ENCODE measurements at places on chromosomes 3 and 15.

DNA sequence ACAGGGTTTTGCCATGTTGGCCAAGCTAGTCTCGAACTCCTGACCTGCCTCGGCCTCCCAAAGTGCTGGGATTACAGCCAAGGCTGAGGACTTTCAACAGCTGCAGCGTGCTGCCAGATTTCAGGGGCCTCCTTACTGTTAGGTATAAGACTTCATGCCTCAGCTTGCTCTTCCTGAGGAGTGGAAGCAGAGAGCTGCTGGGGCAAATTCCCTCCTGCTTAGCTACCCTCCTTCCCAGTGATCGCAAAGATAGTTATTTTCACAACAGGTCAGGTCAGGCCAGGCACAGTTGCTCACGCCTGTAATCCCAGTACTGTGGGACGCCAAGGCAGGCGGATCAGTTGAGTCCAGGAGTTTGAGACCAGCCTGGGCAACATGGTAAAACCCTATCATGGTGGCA is 2.6 kb upstream of the CPNE9 start:
- DNase-seq = no peak
- no peak overlapping the region for H3K27ac ChIP-seq
- H3K27me3 ChIP-seq = peaks cover 19% of the 10 kb centered on the region
- peaks cover 9% of the 10 kb centered on the region for H3K4me1 ChIP-seq

GRCh38 chr3:192566706-192567290 is 160.5 kb downstream of the FGF12 start:
- peaks cover 10% of the 10 kb centered on the region for H3K4me1 ChIP-seq
- no peak overlapping the region for H3K4me3 ChIP-seq
- peaks cover 22% of the 10 kb centered on the region for H3K27me3 ChIP-seq
- no peaks in the 10 kb centered on the region for H3K36me3 ChIP-seq

DNA sequence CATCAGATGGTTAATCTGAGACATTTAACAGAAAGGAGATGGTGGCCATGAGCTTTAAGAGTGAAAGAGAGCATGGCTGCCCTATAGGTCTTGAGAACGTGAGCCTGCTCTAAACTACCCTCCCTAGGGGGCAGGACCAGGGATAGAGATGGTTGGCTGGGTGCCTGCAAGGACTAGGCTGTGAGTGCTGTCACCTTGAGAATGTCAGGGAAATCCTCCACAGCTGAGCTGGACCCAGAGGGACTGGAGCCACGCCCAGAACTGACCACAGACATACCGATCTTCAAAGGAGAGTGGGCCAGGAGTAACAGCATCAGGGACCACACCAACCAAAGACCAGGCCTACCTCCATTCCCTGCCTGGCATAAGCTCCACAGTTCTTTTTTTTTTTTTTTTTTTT is 53.6 kb upstream of the UBE2E1 start:
- no peaks in the 10 kb centered on the region for H3K36me3 ChIP-seq
- H3K27me3 ChIP-seq = peaks cover 20% of the 10 kb centered on the region
- H3K4me1 ChIP-seq = peaks cover 5% of the 10 kb centered on the region
- H3K4me3 ChIP-seq = no peak overlapping the region

- H3K4me1 ChIP-seq = peaks cover 35% of the 10 kb centered on the region
- DNase-seq = no peak
- H3K27ac ChIP-seq = no peak overlapping the region
- H3K4me3 ChIP-seq = peak overlapping the region; percentile 13
- no peaks in the 10 kb centered on the region for H3K36me3 ChIP-seq
Measured at GRCh38 chr15:70435369-70435768, 328.0 kb downstream of the UACA start.

GRCh38 chr15:30903497-30904187 is at the start of gene FAN1:
Gene FAN1 (plus strand): TSS chr15:30903915. CDS start chr15:30904664, 749 bp downstream.
- no peaks in the 10 kb centered on the region for H3K27me3 ChIP-seq
- H3K27ac ChIP-seq = peak within 1 kb of the TSS; percentile 85
- peaks cover 5% of the 10 kb centered on the region for H3K36me3 ChIP-seq
- H3K4me1 ChIP-seq = peaks cover 34% of the 10 kb centered on the region
- DNase-seq = peak; percentile 82
- H3K4me3 ChIP-seq = peak within 1 kb of the TSS; percentile 100

DNA sequence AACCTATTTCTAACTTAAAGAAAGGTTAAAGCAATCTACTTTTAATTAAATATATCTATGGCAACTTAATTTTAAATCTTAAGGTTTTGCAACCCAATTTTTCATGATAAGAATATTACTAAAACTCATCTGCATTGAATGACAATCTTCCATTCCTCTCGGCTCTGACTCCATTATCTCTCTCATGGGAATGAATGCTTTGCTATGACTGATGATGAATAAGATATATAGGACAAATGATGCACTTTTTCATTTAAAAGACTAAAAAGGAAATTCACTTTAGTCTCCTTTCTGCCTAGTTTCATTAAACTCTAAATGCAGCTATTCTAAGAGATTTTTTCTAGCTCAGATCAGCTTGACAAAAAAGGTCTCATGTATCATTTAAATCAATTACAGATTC is 68.7 kb downstream of the GBE1 start:
- H3K36me3 ChIP-seq = no peaks in the 10 kb centered on the region
- peaks cover 4% of the 10 kb centered on the region for H3K4me1 ChIP-seq
- no peak for DNase-seq
- no peak overlapping the region for H3K4me3 ChIP-seq
- no peak overlapping the region for H3K27ac ChIP-seq

GRCh38 chr15:74682954-74683353 is 12.9 kb downstream of the EDC3 start:
- peaks cover 17% of the 10 kb centered on the region for H3K4me1 ChIP-seq
- H3K27me3 ChIP-seq = no peaks in the 10 kb centered on the region
- peak overlapping the region; percentile 80 for H3K27ac ChIP-seq

GRCh38 chr3:49412632-49413337 is 562 bp downstream of the TCTA start:
- peaks cover 7% of the 10 kb centered on the region for H3K36me3 ChIP-seq
- peak overlapping the region; percentile 98 for H3K4me3 ChIP-seq
- no peaks in the 10 kb centered on the region for H3K27me3 ChIP-seq
- no peak for DNase-seq

DNA sequence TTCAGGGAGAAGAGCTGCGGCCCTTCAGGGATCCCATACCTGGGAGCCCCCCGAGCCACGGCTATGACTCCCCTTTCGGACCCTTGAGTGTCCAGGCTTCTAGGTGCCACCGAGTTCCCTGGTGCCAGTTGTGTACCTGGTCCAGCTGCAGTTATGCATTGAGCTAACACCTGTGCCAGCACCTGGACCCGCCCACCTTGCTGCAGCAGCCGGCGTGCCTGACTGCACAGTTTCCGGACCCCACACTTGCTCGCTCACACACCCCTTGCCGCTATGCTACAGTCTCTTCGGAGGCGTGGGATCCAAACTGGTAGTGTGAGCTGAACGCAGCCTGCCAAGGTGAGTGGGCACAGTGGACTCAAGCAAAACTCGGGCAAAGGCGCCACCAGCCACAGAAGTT is 284.5 kb upstream of the ROBO1 start:
- H3K27me3 ChIP-seq = no peaks in the 10 kb centered on the region
- no peak for DNase-seq
- H3K27ac ChIP-seq = no peak overlapping the region
- no peaks in the 10 kb centered on the region for H3K36me3 ChIP-seq
- H3K4me1 ChIP-seq = no peaks in the 10 kb centered on the region
- no peak overlapping the region for H3K4me3 ChIP-seq

DNA sequence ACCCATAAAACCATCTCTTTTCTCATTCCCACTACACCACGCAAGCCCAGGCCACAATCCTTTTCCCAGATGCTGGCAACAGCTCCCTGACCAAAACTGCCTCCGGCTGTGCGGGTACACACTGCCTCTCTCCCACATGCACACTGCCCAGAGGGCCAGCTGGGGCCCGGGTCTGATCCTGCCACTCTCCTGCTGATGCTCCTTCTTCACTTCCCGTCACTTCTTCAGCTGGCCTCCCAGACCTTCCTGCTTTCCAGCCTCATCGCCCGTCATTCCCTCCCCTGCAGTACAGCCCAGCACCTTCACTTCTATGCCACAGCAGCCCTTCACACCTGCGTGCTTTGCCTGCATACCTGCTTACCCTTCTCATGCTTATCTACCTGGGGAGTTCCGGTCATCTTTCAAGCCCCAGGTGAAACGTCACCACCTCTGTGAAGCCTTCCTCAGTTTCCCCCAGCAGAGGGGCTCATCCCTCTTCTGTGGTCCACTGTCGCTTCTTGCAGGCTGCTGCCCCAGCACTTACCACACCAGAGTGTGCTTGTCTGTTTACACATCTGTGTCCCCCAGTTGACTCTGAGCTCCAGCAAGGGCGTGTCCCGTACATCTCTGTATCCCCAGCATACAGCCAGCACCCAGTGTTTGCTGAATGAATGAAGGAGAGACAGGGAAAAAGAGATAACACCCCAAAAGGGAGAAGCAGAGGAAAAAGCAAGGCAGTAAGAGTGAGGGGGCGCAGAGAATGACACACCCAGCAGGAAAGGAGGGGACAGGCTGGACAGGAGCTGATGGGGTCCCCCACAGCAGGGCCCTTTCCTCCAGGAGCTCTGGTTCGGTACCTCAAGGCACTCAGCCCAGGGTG is 22.2 kb downstream of the GRAMD2A start:
- no peak overlapping the region for H3K27ac ChIP-seq
- H3K36me3 ChIP-seq = no peaks in the 10 kb centered on the region
- H3K4me3 ChIP-seq = no peak overlapping the region

- H3K36me3 ChIP-seq = peaks cover 1% of the 10 kb centered on the region
- H3K4me3 ChIP-seq = no peak overlapping the region
- H3K27ac ChIP-seq = no peak overlapping the region
- no peaks in the 10 kb centered on the region for H3K27me3 ChIP-seq
- peak; percentile 28 for DNase-seq
Measured at GRCh38 chr15:39786447-39787056, 3.9 kb upstream of the FSIP1 start.

DNA sequence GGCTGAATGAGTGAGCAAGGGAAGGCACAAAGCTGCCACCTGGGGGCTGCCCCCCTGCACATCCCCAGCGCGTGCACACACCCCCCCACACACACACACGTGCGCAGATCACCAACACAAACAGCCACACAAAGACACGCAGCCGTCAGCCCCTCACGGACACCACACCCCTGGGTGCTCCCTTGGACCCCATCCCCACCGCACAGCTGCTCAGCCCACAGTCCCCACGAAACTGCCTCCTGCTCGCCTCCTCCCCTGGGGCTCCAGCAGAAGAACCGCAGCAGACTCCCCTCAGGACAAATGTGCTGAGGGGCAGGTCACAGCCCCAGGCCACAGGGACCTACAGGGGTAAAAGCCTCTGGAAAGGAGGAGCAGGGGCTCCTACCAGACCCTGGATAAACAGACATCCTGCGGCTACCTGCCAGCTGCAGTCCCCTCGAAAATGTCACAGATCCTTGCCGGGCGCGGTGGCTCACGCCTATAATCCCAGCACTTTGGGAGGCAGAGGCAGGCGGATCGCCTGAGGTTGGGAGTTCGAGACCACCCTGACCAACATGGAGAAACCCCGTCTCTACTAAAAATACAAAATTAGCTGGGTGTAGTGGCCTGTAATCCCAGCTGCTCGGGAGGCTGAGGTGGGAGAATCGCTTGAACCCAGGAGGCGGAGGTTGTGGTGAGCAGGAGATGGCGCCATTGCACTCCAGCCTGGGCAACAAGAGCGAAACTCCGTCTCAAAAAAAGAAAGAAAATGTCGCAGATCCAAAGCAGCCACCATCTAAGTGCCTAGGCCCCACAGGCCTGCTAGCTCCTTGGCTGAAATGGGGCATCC is 6.5 kb downstream of the TWF2 start:
- peak overlapping the region; percentile 8 for H3K4me3 ChIP-seq
- peaks cover 58% of the 10 kb centered on the region for H3K4me1 ChIP-seq
- peak; percentile 46 for DNase-seq
- H3K36me3 ChIP-seq = peaks cover 18% of the 10 kb centered on the region
- H3K27me3 ChIP-seq = no peaks in the 10 kb centered on the region

- no peak overlapping the region for H3K27ac ChIP-seq
- DNase-seq = no peak
- H3K27me3 ChIP-seq = peaks cover 56% of the 10 kb centered on the region
- H3K4me3 ChIP-seq = no peak overlapping the region
- no peaks in the 10 kb centered on the region for H3K36me3 ChIP-seq
Measured at GRCh38 chr15:38378161-38378560, 75.8 kb upstream of the FAM98B start.

GRCh38 chr3:156483426-156483825 is 71.5 kb downstream of the SSR3 start:
- peak; percentile 27 for DNase-seq
- H3K4me1 ChIP-seq = peaks cover 33% of the 10 kb centered on the region
- no peaks in the 10 kb centered on the region for H3K36me3 ChIP-seq
- H3K4me3 ChIP-seq = peak overlapping the region; percentile 78
- H3K27ac ChIP-seq = peak overlapping the region; percentile 76
